Stimulated activated CD8-positive, alpha-beta memory T cell treated with anti-CD3 and anti-CD28 coated beads, Interleukin-7, amount 100 ng/mL, for 1 hour (primary cell): ENCODE measurements at places on chromosomes 5 and 9.

DNA sequence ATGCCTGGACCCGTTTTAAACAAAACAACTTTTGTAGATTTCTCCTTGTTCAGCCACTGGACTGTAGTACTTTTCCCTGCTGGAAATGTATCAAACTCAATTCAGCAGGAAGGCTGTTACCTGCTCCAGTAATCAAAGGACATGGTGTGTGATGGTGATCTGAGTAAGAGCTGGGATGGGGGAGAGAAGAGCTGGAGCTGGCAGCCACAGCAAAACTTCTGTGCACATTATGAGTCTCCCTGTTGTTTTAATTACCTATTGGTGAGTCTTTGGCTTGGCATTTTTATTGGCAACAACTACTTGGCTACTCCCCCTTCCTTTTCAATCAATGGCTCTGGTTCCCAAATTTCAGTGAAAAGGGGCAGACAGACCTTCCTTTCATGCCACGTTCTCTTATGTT lies 9.7 kb downstream of the NREP start:
- DNase-seq: no peak

- DNase-seq: peak; percentile 21
These were observed 59.0 kb downstream of the MAT2B start for GRCh38 chr5:163564321-163564938.

GRCh38 chr9:80552931-80553330 lies 981.2 kb downstream of the TLE4 start:
- no peak for DNase-seq

GRCh38 chr9:20985851-20986600 lies 45.4 kb downstream of the HACD4 start:
- no peak for DNase-seq
